Stimulated activated CD4-positive, alpha-beta T cell treated with anti-CD3 and anti-CD28 coated beads, TNF-alpha, amount 100 ng/mL, for 1 hour (primary cell): ENCODE measurements at places on chromosomes 4 and X.

- DNase-seq, result no peak
Measured at GRCh38 chrX:7190157-7190556, 42.2 kb upstream of the PUDP start.

DNA sequence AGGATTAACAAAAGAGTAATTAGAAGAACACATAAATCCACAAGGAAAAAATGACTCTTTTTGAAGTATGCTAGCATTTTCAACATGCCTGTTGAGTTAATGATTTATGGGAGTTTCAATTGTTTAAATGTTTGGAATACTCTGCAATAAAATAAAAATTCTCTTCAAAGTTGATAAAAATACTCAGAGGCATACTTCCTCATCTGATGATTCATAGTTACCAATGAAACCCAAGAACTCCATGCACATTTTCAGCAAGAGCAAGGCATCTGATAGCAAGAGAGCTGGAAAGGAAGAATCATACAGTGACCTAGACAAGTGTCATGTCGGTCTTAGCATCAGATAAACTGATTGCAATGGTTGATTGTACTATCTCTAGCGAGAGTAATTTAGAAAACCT, 443.7 kb upstream of the ATOH1 start:
- DNase-seq, result no peak

- no peak for DNase-seq
Measured at GRCh38 chr4:13403833-13404232, 80.3 kb downstream of the RAB28 start.

DNA sequence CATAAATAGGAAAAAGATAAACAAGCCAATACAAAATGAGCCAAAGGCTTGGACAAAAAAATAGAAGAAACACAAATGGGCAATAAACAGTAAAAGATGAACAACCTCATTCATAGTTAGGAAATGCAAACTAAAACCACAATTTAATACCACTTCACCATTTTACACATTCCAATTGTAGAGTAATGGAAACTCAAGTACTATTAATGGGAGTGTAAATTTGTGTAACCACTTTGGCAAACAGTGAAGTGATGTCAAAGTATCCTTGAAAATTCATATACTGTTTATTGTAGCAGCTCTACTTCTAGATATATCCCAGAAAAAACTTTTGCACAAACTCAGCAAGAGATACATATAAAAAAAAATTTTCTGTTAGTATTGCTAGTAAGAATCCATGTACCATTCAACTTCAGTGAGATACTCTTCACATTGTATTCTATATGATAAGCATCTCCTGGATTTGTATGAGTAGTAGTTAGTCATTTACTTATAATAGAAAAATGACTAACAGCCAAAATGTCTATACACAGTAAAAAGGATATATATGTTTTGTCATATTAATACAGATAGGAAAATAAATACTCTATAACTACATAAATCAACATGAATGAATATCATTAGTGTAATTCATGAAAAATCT, 229.8 kb downstream of the DKK2 start:
- DNase-seq, result no peak

GRCh38 chr4:112517067-112517634, 1.2 kb upstream of the NEUROG2 start:
- no peak for DNase-seq

DNA sequence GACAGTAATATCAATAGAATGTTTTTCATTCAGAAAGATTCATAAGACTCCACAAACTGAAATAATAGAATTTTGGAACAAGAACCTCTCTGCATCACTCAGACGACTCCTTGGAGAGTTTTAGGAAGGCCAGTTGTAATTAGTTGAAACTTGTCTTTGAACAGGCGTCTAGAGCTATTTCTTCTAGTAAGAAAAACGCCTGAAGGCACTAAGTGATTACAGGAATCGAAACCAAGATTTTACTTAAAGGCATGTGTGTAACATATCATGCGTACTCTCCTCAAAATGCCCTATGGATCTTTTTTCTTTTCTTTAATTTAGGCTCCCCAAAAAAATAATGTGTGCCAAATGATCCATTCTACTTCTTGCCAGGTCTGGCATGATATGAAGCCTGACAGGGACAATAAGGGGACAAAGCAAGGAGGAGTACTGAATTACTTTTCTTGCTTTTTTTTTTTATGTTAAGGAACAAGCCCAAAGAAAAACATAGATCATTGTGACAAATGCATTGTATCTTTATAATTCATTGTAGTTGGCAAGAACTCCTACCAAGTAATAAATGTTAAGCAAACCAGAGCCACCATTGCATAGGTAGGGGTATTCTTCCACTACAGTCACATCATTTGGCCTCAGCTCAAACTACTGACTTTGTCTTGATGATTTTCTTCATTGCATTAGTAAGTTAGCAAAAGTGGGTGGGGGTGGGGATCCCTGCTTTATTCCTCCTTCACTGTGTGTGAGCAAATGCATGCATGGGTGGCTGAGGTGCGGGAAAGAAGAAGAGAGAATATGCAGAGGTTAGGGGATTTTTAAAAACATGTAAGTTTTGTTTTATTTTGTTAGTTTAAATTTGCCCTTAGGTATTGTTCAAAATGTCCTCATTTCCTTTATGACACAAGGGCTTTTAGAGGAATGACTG, 79.9 kb upstream of the ATOH1 start:
- DNase-seq, result no peak

GRCh38 chrX:143500751-143501150, 16.5 kb downstream of the SPANXN3 start:
- no peak for DNase-seq

- no peak for DNase-seq
Measured at GRCh38 chr4:92953462-92953861, 649.7 kb downstream of the GRID2 start.

DNA sequence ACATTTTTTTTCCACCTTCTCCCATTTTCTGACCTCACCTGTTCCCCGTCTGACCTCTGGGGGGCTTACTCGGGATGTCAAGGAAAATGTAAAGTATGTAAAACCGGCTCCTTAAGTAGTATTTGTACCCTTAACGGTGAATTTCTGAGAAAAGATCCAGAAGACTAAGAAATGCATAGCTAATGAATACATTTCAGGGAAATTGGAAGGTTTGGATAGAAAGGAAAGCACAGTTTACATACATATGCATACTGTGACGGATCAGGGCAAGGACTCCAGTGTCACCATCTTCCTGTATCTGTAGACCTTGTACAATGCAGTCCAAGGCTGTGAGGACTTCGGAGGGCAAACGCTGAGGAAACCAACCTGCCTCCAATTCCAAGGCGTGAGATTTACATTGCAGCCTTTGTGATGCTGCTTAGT, 2185.9 kb upstream of the TENM3 start:
- no peak for DNase-seq

- DNase-seq, result no peak
Measured at GRCh38 chr4:167102475-167102874, 131.8 kb downstream of the SPOCK3 start.

DNA sequence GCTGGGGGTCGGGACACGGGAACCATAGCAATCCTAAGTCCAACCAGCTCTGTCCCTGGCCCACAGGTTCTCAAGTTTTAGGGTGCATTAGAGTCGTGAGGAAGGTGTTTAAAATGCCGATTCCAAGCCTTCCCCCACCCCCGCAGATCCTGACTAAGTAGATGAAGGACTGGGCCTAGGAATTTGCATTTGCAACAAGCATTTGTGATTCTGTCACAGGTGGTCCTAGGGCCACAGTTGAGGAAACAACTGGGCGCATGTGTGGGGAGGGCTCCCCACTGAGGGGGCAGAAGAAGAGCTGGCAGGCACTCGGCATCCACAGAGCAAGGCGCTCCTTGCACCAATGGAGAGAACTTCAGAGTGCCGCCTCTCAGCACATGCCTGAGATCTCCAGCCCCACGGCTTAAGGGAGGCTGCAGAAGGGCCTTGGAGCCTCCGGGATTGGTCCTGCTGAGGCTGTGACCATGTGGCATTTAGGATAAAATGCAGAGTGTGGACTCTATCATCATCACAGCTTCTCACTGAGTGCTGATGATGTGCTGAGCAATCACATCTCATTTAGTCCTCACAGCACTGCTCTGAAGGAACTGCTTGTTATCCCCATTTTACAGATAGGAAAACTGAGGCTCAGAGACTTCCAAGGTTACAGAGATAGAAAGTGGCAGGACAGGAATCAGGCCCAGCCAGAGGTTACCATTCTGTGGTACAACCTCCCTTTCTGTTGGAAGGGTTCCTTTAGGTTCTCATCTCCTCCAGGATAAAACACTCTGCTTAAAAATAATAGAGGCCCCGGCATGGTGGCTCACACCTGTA, 16.7 kb downstream of the SEL1L3 start:
- DNase-seq, result no peak

DNA sequence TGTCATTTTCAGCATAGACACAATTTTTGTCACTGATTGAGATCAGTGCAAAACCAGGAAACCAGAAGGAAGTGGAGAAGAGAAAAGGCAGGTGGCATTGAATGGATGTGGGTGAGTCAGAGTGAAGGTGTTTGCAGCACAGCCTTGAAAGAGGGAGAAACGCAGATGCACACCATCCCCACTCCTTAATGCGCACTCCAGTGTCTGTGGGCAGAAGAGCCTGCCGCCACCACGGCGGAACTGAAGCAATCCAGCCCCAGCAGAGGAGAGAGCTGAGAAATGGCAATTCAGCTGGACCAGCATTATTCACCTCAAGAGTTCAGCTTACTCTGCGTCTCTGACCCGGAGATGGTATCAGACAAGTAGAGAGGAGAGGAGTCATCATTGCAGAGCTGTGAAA, 393.1 kb upstream of the FRG1 start:
- DNase-seq, result no peak

GRCh38 chrX:10932842-10933440, 178.2 kb upstream of the HCCS start:
- no peak for DNase-seq
